ENCODE measurements at places on chromosomes 16 and 17.

- no peak for DNase-seq
These were observed 116.8 kb downstream of the WWOX start for GRCh38 chr16:78216166-78216745.

DNA sequence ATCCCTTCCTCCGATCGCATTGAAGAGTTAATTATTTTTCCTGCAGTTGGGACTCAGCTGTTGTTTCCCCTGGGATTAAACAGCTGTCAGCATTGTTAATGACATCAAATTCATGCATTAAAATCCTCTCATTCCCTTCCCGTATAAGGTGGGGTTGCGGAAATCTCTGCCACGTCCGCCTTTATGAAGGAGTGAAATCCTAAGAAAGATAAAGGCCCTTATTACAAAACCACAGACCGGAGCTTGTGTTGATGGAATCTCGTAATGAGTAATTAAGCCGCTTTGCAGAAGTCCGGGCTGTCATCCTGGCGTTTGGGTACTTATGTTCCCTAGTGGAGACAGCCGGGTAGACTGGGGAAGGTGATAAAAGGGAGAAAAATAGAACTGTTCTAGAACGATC lies 627.6 kb downstream of the MAF start:
- no peak for DNase-seq

DNA sequence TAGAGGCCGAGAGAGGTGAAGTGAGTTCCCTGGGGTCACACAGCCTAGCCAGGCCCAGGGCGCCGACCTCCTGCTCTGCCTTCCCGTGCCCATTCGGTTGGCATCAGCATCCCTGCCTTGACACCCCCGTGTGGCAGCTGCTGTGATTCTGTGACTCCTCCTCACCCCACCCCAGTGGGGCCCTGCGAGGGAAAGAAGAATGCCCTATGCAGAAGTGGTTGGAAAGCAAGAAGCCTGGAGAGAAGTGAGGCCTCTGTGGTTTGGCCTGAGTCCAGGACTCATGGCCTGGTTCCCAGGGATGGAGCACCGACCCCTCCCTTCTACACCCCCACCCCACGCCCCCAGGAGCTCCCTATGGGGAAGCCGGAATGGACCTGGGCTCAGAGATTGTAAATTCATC lies 296.2 kb downstream of the SEC14L1 start:
- no peak for DNase-seq

- no peak for DNase-seq
These were observed 226.7 kb upstream of the HSBP1 start for GRCh38 chr16:83581082-83581481.

- no peak for DNase-seq
These were observed 2.6 kb downstream of the DNAH2 start for GRCh38 chr17:7720125-7720524.

GRCh38 chr16:77838597-77839255 lies 50.4 kb downstream of the VAT1L start:
- no peak for DNase-seq

- DNase-seq = no peak
These were observed 10.7 kb upstream of the CBX4 start for GRCh38 chr17:79849953-79850352.

- no peak for DNase-seq
These were observed 1.1 kb downstream of the FLII start for GRCh38 chr17:18257268-18257981.
